ENCODE measurements at places on chromosomes 7 and 10.
A peak's percentile ranks its signal among the peaks of the same experiment; 100 is the strongest.

- DNase-seq, result no peak
Observed at GRCh38 chr10:123560301-123561140, 105.6 kb upstream of the GPR26 start.

DNA sequence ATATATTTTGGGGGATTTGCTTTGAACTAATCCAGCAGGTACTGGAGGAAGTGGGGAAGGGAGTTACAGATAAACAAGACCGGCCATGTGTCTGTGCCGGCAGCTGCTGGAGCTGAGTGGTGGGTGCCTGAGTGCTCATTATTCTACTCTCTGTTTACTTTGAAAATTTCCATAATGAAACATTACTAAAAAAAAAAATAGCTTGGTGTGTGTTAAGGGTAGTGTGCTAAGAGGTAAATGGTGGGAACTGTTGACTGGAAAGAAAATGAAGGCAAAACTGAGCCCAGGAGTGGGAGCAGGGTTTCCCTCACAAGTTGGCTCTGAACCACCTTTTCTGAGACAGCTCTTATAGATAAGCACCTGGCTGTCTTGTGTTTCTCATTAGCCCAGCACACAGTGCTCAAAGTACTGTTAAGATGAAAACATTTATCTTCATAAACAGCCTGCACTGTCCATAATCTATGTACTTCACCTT, 50.6 kb downstream of the PARD3 start:
- DNase-seq, result no peak

DNA sequence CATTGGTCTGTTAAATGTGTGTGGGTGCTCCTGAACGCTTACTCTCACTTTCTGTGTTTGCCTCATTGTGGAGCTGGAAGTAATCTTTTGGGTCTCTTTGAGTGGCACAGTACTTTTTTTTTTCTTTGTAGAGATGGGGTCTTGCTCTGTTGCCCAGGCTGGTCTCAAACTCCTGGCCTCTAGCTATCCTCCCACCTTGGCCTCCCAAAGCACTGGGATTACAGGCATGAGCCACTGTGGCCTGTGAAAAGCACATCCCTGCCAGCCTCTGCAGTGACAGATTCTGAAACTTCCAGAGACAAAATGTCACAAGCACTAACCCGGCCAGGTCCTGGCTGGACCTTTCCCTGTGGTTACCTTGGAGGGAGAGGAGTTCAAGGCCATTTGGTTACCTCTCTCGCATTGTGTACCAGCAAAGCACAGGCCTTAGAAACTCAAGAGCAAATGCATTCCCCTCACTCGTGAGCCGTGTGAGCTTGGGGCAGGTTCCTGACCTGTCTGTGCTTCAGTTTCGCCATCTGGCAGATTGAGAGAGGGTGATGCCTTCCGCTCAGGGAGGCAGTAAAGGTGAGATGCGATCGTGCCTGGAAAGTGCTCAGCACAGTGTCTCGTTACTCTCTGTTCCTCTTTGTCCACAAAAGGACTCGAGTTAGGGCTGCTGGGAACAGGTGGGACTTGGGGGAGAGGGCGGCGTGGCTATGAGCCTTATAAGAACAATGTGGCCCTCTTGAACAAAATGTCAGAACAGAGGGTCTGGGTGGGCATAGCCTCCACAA, 72.6 kb upstream of the SEPHS1 start:
- no peak for DNase-seq

DNA sequence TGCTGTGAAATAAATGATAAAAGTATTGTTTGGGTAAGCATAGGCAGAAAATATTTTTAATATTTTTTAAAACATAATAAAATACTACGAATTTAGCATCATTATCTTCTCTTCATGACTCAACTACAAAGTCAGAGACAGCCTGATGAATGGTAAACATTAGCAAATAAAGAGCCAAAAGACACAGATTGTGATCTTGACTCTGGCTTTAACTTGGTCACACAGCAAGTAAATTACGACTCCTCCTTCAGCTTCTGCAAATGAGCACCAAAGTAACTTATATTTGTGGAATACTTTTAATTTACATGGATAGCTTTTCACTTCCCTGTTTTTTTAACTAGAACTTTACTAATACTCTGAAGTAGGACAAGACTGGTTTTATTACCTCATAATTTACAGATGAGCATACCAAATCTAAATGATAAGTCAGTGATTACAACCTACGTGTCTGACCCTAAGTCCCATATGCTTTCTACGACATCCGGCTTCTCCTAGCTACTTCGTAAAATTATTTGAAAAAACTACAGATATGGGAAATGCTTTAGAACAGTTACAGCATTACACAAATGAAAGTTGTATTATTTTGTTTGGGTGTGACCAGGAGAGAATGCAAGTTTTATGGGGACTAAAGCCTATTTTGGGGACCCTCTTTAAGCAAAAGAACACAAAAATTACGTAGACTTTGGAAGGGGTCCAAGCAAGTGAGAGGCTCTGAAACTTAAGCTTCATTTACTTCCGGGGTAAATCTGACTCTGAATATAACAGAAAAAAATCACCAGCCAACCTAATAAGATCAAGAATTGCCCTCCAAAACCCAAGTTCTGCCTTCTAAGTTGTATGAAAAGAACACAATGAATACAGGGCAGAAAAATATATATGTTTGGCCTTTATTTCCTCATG, 133.8 kb downstream of the CPEB3 start:
- DNase-seq, result no peak

DNA sequence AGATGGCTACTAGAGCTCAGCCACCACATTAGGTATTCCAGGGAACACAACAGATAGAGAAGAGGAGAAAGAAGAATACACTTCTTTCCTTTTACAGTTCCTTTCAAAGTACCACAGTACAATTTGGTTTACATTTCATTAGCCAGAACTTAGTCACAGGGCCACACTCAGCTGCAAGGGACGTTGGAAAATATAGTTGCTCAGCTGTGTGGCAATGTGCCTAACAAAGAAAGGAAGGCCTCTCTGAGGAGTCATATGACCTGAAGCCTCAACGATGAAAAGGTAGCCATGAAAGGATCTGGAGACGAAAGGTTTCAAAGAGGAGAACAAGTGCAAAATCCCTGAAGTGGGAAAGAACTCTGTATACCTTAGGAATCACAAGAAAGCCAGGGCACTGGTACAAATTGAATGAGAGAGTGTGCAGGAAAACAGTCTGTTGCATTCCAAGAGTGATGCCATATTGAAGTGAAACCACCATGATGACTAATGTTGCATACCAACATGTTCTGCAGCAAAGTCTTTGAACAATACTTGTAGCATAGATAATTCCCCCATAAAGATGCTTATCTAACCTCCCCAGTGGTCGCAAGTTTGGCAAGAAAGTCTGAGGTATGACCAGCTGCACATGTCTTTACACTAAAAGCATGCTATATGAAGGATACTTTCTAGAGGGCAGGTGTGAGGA, 278.9 kb downstream of the HPSE2 start:
- DNase-seq, result peak; percentile 20

- no peak for DNase-seq
Observed at GRCh38 chr10:114401195-114401791, 3.0 kb downstream of the AFAP1L2 start.

DNA sequence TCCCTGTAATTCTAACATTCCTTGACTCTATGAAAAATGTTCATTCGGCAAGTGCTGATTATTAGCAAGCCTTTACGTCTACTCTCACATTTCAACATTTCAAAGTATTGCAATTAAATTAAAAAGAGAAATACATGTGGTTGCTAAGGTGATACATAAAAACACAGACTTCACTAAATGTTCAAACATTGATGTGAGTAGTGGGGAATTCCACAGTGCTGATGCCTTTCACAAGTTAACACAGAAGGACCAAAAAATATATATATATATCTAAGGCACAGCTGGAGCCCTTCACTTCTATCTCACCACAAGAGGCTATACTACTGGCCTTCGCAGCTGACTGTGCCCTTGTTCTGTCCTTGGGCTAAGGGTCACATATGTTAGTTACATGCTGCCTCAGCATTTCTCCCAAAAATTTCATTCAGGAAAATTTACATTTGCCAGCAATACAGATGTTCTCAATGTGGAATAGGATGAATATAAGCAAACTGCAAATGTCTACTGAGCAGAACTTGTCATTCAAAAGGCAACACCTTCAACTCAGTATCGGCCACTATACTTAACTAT, 13.9 kb downstream of the CTTNBP2 start:
- DNase-seq, result no peak

GRCh38 chr7:102310414-102310815, 23.7 kb downstream of the SH2B2 start:
- DNase-seq, result no peak

GRCh38 chr7:99920149-99920548, 819 bp upstream of the TRIM4 start:
- DNase-seq, result no peak

DNA sequence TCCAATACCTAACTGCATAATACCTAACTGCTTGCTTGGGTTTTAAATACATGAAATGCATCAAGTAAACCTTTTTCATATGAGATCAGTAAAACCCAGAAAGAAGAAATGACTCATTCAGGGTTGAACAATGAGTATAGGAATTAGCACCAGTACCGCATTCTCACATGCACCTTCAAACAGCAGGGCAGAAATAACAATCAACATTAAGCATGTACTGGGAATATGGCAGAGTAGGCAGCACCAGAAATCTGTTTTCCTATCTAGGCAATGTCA, 850.3 kb upstream of the SORCS1 start:
- no peak for DNase-seq

GRCh38 chr7:30710669-30711068, 28.4 kb upstream of the CRHR2 start:
- no peak for DNase-seq

DNA sequence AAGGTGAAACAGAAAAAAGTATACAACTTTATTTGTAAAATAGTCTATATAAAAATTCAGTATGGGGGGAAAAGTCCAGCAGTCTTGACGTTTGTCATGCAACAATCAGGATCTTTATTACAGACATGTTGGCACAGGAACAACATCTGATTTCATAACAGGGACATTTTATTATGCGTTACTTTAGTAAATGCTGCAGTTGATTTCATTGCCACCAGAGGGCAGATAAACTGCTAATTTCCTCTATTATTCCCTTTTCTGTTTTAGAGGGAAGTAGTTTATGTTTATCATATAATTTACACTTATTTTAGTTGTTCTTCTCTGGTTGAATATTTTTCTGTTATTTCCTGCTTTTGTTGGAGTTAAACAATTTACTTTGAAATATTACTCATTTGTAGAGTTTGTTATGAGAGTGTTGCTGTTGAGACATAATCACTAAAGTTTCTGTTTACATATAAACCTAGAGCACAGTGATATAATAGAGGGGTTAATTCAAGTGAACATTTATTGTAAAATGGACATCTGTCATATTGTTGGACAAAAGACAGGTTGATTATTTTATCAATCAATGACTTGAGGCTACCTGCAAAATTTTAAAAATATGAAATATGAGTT, 3.3 kb downstream of the PLXDC2 start:
- no peak for DNase-seq

DNA sequence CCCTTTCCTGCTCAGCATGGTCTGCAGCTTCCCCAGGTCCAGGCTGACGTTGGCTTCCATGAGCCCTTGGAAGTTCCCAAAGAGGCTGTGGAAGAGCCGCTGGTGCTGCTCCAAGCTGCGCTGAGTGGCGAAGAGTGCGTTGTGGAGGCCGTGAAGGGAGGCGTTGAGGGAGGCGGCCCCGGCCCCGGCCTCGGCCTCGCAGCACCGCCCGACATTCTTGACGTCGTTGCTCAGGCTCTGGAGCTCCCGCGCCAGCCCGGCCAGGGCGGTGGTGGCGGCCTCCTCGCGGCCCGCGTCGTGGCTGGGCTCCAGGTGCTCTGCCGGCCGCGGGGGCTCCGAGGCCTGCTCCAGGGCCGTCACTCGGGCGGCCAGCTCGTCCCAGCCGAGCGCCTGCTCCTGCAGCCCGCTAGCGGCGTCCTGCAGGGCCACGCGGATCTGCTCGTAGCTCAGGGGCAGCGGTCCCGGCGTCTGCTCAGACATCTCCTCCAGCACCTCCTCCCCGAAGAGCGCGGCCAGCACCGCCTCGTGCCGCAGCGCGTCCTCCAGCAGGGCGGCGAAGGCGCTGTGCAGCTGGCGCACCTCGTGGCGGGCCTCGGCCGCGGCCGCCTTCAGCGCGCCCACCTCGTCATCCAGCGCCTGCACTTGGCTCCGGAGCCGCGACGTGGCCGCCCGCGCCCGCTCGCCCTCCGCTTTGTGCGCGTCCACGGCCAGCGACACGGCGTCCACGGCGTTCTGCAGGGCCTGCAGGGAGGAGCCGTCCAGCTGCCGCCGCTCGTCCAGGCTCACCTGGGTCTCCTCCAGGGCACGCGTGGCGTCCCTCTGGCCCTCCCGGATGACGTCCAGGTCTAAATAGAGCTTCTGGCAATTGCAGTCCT, 14.7 kb downstream of the MMRN2 start:
- DNase-seq, result no peak

All from skeletal muscle cell (primary cell).